Colonic mucosa (tissue), 4 donors: ENCODE measurements at places on chromosomes 5 and 9. TPM values are rescaled to one million over a fixed set of nuclear protein-coding genes. Genes with fewer than 3 reads are reported as not detected.

Gene INPP5E
- 12.1 TPM for total RNA-seq

DNA sequence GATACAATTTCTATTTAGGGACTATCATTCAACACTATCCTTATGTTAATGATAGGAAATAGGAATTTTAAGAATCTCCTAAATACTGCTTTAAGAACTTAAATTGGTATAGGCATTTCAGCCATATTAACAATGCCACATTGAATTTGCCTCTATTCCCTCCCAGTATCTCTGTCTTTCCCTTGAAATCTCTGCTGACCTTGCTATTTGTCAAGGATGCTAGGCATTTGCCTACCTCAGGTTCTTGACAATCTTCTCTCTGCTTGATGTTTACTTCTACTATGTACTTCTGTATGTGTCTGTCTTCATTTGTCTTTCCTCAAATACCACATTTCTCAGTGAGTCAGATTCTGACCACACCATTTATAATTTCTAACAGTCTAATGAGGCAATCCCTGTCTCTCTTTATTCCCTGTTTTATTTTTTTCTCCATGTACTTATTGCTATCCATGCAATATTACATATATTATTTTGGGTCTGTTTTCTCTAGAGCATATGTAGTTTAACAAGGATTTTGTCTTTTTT is 1461.4 kb upstream of the CDH9 start:
- no peak for DNase-seq
- H3K27ac ChIP-seq: no peak overlapping the region
- no peaks in the 10 kb centered on the region for H3K36me3 ChIP-seq

- no peak for DNase-seq
- H3K4me3 ChIP-seq: no peak overlapping the region
- peak overlapping the region; percentile 10 for H3K27ac ChIP-seq
- no peaks in the 10 kb centered on the region for H3K36me3 ChIP-seq
- no peaks in the 10 kb centered on the region for H3K27me3 ChIP-seq
- no peaks in the 10 kb centered on the region for H3K4me1 ChIP-seq
Measured at GRCh38 chr5:39191216-39191615, 28.1 kb downstream of the FYB1 start.

- no peak overlapping the region for H3K27ac ChIP-seq
- H3K4me3 ChIP-seq: no peak overlapping the region
- H3K36me3 ChIP-seq: no peaks in the 10 kb centered on the region
- no peaks in the 10 kb centered on the region for H3K4me1 ChIP-seq
Measured at GRCh38 chr5:148467958-148468357, 84.2 kb downstream of the FBXO38 start.

Gene C6
- 1.4 TPM for total RNA-seq

- H3K36me3 ChIP-seq: no peaks in the 10 kb centered on the region
- H3K27ac ChIP-seq: no peak overlapping the region
Measured at GRCh38 chr5:24272741-24273140, 372.0 kb downstream of the CDH10 start.

Gene LHX6
- total RNA-seq: 1.1 TPM

DNA sequence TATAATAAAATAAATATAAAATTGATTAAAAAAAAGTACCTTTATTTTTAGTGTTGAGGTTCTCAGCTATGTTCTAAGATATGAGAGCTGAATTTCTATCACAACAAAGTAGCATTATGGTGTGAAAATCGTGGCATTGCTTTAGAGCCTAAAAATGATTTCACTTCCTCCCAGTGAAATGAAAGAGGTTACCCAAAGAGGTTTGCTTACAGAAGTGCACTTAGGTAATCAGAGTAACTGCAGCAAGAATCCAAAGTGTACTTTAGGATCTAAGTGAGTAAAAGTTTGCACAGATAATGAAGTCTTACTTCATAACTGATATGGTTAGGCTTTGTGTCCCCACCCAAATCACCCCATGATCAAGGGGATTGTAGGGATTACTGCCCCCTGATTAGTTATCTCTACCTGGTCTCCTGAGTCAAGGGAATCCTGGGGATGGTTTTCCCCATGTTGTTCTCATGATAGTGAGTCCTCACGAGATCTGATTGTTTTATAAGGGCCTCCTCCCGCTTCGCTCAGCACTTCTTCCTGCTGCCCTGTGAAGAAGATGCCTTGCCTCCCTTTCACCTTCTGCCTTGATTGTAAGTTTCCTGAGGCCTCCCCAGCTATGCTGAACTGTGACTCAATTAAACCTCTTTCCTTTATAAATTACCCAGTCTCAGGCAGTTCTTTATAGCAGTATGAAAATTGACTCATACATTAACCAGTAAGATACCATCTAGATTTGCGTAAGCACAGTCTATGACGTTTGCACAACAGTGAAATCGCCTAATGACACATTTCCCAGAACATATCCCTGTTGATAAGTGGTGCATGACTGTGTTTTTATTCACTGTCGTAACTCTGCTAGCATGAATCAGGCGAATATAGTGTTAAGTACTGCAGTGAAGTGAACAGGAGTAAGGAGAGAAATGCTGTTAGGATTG is 40.3 kb upstream of the LRRC70 start:
- H3K27me3 ChIP-seq: no peaks in the 10 kb centered on the region
- H3K27ac ChIP-seq: no peak overlapping the region
- DNase-seq: no peak
- H3K36me3 ChIP-seq: no peaks in the 10 kb centered on the region
- no peaks in the 10 kb centered on the region for H3K4me1 ChIP-seq

- peaks cover 3% of the 10 kb centered on the region for H3K27me3 ChIP-seq
- no peaks in the 10 kb centered on the region for H3K4me1 ChIP-seq
- H3K27ac ChIP-seq: no peak overlapping the region
- no peaks in the 10 kb centered on the region for H3K36me3 ChIP-seq
- DNase-seq: no peak
Measured at GRCh38 chr9:32837551-32838058, 54.3 kb downstream of the TMEM215 start.

Gene BARHL1
- not detected for total RNA-seq

Gene CCDC171
- 2.3 TPM for total RNA-seq

Gene RASGRF2
- total RNA-seq: 2.8 TPM

- DNase-seq: no peak
- no peaks in the 10 kb centered on the region for H3K4me1 ChIP-seq
- H3K27me3 ChIP-seq: no peaks in the 10 kb centered on the region
- H3K27ac ChIP-seq: peak overlapping the region; percentile 43
Measured at GRCh38 chr5:39201160-39201780, 18.1 kb downstream of the FYB1 start.

- no peak overlapping the region for H3K4me3 ChIP-seq
- peaks cover 15% of the 10 kb centered on the region for H3K27me3 ChIP-seq
- DNase-seq: peak; percentile 63
- no peaks in the 10 kb centered on the region for H3K4me1 ChIP-seq
- H3K27ac ChIP-seq: peak overlapping the region; percentile 59
Measured at GRCh38 chr9:134644725-134645606, 3.4 kb downstream of the COL5A1 start.

DNA sequence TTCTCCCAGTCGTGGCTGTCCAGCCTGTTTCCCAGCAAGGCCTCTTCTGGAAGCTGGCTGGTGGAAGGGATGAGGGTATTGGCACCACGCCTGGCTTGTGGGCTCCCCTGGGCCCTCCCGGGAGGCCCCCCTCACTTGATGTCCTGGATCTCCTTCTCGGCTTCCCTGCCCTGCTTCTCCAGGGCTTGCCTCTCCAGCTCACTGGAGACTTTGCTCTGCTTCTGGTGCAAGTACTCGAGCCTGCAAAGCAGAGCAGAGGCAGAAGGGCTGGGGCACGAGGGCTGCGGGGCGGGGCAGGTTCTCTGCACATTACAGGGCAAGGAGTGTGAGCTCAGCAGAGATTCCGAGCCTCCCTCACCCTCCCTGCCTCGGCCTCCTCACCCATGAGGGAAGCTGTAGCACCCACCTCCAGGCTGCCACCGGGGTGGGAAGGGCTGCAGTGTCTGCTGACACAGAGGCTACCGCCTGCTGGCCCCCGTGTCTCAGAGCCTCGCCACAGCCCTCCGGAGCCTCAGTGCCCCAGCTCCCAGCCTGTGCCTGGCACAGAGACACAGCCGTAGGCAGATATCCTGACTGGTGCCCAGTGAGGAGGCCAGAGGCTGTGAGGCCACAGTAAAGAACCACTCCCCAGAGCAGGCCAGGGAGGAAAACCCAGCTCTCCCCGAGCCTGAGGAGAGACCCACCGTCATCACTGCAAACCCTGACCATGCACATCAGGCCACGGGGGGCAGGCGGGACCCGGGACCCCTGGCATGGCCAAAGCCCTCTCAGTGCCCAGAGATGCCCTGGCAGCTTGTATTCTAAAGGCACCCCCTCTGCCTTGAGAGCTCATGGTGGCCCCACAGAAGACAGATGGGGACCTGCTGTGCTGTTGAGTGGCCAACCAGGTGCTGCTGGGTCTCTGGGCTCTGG is 7.2 kb downstream of the SNAPC4 start:
- no peak overlapping the region for H3K4me3 ChIP-seq
- no peak overlapping the region for H3K27ac ChIP-seq
- peaks cover 6% of the 10 kb centered on the region for H3K36me3 ChIP-seq
- H3K27me3 ChIP-seq: no peaks in the 10 kb centered on the region
- DNase-seq: no peak
- H3K4me1 ChIP-seq: peaks cover 12% of the 10 kb centered on the region

Gene GMCL2
- not detected for total RNA-seq

Gene TXNDC8
- total RNA-seq: not detected

- no peaks in the 10 kb centered on the region for H3K4me1 ChIP-seq
- no peak overlapping the region for H3K27ac ChIP-seq
- no peaks in the 10 kb centered on the region for H3K36me3 ChIP-seq
- H3K4me3 ChIP-seq: no peak overlapping the region
- H3K27me3 ChIP-seq: no peaks in the 10 kb centered on the region
Measured at GRCh38 chr5:36982146-36982545, 105.6 kb downstream of the NIPBL start.

DNA sequence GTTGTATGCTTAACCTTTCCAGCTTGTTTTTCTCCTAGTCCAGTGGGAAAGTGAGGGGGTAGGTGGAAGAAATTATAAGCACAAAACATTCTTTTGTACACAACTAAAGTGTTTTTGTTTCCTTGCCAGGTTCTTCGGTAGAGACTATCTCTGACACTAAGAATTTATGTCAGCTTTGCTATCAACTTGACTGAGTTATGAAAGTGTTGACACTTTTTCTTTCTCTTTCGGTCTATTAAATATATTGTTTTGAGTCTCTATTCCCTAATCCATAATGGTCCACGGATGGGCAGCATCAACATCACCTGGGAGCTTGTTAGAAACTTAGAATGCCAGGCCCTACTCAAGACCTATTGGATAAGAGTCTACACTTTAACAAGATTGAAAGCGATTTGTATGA is 195.0 kb upstream of the ATP10B start:
- H3K27me3 ChIP-seq: no peaks in the 10 kb centered on the region
- no peaks in the 10 kb centered on the region for H3K4me1 ChIP-seq
- no peaks in the 10 kb centered on the region for H3K36me3 ChIP-seq
- H3K27ac ChIP-seq: no peak overlapping the region
- no peak for DNase-seq

- no peak for DNase-seq
- H3K27me3 ChIP-seq: no peaks in the 10 kb centered on the region
- no peaks in the 10 kb centered on the region for H3K36me3 ChIP-seq
- no peak overlapping the region for H3K4me3 ChIP-seq
- no peaks in the 10 kb centered on the region for H3K4me1 ChIP-seq
- H3K27ac ChIP-seq: no peak overlapping the region
Measured at GRCh38 chr5:91207248-91207647, 175.9 kb downstream of the ARRDC3 start.

DNA sequence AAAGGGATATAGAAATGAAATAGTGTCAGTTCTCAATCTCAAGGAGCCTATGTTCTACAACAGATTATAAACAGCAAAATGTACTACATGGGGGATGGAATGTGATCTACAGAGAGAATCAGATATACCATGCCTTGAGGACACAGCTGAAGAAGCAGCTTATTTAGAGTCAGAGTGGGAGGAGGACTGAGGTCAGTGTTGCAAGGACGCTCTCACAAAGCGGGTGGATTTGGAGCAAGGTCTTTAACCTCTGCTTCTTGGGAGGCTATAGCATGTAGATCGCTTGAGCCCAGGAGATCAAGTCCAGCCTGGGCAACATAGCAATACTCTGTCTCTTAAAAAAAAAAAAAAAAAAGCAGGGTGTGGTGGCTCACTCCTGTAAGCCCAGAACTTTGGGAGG is 32.8 kb upstream of the PLIN2 start:
- no peak overlapping the region for H3K27ac ChIP-seq
- no peaks in the 10 kb centered on the region for H3K36me3 ChIP-seq
- no peaks in the 10 kb centered on the region for H3K27me3 ChIP-seq
- H3K4me3 ChIP-seq: no peak overlapping the region

Gene MLANA
- not detected for total RNA-seq

DNA sequence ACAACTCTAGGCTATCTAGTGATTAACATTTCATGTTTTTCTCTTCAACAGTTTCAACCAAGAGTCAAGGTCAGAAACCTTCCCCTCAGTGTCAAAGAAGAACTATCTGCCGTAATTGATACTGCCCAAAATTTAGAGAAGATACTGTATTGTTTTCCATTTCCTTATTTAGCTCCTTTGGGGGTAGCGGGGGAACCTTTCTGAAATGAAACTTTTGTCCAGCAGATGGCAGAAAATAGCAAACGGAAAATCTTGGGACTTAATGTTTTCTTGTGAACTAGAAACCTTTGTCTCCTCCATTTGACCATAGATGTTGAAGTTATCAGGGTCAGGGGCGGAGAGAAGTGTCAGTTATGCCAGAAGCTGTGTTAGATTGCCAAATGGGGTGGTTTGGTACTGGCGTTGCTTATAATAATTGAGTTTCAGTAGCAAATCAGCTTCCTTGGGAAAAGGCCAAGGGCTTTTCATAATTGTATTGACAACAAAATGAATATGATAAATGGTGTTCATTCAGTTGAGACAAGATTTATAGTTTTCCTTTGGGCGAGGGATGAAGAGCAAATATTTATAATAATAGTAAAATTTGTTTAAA is 101.7 kb upstream of the TLX3 start:
- no peaks in the 10 kb centered on the region for H3K36me3 ChIP-seq
- no peak for DNase-seq
- no peak overlapping the region for H3K4me3 ChIP-seq
- no peaks in the 10 kb centered on the region for H3K27me3 ChIP-seq

DNA sequence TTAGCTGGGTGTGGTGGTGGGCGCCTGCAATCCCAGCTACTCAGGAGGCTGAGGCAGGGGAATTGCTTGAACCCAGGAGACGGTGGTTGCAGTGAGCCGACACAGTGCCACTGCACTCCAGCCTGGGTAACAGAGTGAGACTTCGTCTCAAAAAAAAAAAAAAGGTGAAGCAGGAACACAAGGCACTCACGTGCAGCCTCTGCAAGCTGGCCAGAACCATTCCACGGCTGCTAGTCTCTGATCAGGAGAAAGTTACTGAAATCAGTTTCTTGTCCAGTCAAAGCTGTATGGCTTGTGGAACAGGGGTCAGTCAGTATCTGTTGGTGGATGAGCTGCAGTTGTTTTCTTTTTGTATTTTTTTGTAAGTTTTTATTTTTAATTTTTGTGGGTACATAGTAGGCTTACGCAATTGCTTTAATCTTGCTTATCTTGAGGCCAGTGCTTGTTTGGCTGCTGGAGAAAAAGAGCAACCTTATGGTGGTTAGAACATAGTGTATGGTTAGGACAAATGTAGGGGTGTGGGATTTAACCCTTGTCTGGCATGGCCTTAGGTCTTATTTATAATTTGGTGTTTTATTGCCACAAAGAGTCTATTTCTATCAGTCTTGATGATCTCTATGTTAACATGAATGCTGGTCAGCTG is 32.7 kb upstream of the GTF2H2C start:
- H3K4me1 ChIP-seq: peaks cover 16% of the 10 kb centered on the region
- no peak overlapping the region for H3K4me3 ChIP-seq
- no peaks in the 10 kb centered on the region for H3K27me3 ChIP-seq
- H3K27ac ChIP-seq: no peak overlapping the region
- no peak for DNase-seq

Gene HAVCR1
- total RNA-seq: 7.1 TPM

Gene ROPN1L
- not detected for total RNA-seq

GRCh38 chr5:139494832-139495231 is 12.3 kb upstream of the STING1 start:
- no peak overlapping the region for H3K4me3 ChIP-seq
- no peaks in the 10 kb centered on the region for H3K4me1 ChIP-seq
- no peak for DNase-seq
- no peak overlapping the region for H3K27ac ChIP-seq
